ENCODE measurements at places on chromosomes 11 and 22.
A peak's percentile ranks its signal among the peaks of the same experiment; 100 is the strongest.

DNA sequence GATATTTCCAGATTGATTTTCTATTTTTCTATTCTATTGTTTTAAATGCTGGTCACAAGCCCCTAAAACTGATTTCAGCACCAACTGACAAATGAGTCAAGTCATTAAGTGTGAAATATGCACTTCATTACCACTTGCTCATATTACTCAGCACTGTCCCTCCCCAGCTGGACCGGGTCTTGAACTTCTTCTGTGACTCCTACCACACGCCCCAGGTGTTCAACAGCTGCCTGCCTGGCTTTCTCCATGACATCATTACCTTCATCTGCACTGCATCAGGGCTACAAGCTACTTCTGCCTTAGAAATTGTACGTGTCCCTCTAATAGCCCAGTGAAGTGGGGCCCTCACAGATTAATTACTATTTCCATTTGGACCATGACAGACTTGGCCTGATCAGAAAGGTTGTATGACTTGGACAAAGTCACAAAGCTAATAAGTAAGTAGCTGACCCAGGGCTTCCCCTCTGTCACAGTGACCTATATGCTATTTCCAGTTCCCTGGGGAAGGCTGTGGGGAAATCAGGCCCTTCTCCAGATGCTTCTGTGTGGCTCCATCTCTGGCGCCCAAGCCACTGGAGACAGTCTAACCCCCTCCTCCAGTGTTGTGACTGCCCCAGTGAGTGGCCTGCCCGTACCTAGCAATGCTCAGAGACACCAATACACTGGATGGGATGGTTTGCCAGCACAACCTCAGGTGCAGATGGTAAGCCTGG is 18.1 kb downstream of the TBC1D10A start:
- DNase-seq: no peak

DNA sequence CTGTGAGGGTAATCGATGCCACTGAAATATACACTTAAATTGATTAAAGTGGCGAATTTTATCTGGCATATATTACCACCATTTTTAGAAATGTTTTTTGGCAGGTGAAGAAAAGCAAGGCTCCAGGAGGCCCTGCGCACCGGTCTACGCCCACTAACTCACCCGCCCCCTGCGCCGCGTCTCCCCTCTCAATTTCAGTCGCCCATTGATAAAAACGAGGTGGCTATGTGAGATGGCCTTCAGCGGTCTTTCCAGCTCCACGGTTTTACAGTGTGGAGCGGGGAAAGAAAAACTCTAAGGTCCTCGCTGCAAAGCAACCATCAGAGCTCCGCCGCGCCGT is 602 bp upstream of the AQP11 start:
- DNase-seq: no peak

DNA sequence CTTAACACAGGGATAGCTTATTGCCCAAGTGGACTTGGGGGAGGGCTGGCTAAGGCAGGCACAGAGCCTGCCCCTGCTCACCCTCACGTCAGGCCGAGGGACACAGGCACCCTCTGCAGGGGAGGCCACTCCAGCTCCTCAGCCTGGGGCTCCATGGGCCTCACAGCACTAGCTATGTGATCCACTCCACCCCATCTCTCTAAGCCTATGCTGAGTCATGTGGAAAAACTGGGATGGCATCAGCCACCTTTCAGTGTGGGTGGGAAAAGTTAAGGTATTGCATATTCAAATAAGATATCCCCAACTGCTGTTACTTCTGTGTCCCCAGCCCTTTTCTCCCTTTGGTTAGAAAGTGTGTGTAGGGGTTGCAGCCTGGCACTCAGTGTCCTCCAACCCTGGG is 22.3 kb downstream of the RANGAP1 start:
- no peak for DNase-seq

GRCh38 chr11:75152090-75152489 is 1.2 kb downstream of the SLCO2B1 start:
- DNase-seq: no peak

DNA sequence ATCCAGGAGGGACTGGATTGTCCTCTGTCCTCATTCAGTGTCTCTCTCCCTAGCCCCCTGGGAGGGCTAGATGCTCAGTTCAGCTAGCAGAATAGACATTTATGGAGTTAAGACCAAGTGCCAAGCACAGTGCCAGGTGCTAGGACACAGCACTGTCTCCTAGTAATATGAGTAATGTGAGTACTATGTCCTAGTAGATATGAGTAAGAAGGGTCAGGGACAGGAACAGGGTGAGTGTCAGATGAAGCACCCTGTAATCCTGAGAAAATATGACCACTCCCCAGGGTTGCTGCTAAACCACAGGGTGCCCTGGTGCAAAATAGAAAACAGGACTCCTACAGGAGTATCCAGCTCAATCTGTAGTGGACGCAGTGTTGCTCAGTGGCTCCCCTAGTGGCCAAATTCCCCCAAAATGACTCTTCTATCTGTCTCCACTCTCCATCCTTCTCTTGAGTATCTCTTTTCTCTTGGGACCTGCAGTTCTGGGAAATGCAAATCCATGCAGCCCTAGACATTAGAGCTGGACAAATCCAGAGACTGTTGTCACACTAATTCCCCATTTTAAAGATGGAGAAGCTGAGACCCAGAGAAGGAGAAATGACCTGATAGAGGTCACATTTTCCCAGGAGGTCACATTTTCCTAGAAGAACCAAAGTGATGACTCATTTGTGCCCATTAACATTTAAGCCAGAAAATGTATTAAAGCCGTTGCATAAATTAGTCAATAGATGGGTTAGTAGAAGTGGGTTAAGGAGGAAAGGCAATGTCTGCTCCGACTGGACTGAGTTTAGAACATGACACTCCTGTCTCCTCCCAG is 214.3 kb downstream of the NXPE2 start:
- no peak for DNase-seq

- DNase-seq: no peak
Observed at GRCh38 chr11:37858398-37858797, 1260.4 kb upstream of the RAG2 start.

- DNase-seq: peak; percentile 76
Observed at GRCh38 chr11:116791002-116791812, 472 bp downstream of the APOA5 start.

DNA sequence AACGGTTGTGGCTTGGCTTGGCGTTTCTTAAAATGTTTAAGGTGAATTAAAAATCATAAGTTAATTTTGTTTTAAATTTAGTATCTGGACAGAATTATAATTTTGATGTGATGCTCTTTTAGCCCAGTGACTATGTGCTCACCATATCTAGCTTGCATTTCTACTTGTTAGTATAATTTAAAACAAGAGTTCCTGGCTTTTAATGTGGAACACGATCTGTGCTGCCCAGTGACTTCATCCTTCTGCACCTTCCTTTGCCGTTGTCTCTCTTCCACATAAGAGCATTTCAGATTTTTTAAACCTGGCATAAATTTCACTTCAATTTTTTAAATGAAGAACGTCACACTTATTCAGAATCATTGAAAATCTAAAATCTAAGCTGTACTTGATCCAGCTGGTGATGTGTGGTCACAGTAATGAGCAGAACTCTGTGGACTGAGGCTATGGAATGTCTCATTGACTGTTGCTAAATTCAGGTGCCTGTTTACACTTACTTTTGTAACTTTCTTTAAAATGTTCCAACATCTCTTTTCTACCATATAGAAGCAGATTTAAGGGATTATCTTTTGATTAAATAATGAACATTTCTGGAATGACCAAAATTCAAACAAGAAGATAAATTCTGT is 75.4 kb upstream of the ADSL start:
- no peak for DNase-seq

- no peak for DNase-seq
Observed at GRCh38 chr11:73752903-73753302, 8.0 kb downstream of the RAB6A start.

DNA sequence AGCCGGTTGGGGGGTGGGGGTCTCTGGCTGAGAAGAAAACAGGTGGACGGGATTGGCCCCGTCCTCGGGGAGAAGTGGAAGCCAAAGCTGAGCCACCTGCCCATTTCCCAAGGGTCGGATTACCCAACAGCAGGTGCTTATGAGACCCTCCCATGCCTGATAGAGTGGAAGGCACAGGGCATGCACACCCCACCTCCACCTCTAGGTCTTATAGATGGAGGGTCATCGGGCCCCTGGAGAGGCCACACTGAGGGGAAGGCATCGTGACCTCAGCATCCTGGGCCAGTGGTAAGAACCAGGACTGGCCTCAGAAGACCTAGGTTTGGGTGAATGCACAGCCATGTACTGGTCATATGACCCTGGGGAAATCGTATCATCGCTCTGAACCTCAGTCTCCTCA is 85.9 kb downstream of the BUD13 start:
- DNase-seq: no peak

DNA sequence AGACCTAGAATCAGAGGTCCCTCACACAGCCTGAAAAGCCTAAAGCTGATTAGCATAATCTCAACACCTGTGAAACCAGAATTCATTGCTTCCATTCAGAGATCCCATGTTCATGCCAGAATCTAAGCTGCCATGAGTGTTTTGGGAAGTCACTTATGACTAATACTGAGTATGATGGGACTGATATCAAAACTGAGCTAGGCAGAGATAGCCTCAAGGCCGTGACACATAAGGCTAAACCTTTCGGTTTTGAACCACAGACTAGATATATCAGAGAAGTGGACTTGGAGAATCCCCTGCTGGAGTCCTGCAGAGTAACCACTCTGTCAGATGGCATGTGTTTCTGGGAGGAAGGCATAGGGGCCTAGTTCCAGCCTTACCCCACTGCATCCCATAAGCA is 23.1 kb upstream of the GLYATL2 start:
- DNase-seq: no peak

GRCh38 chr11:131391176-131391575 is 20.8 kb downstream of the NTM start:
- no peak for DNase-seq

DNA sequence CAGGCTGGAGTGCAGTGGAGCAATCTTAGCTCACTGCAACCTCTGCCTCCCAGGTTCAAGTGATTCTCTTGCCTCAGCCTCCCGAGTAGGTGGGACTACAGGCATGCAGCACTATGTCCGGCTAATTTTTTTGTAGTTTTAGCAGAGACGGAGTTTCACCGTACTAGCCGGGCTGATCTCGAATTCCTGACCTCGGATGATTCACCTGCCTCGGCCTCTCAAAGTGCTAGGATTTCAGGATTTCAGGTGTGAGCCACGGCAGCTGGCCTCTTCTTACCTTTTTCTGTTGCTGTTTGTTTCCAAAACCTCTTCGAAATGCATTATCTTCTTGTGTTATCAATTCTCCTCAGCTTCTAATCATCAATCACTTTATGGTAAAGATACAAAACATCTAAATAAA is 22.1 kb upstream of the TMEM135 start:
- DNase-seq: no peak

DNA sequence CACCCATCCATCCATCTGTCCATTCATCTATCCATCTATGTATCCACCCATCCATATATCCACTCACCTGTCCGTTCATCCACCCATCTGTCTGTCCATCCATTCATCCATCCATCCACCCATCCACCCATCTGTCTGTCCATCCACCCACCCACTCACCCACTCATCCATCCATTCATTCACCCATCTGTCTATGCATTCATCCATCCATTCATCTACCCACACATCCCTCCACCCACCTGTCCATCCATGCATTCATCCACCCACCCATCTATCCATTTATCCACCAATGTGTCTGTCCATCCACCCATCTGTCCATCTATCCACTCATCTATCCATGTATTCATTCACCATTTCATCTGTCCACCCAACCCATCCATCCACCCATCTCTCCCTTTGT is 33.3 kb downstream of the NADSYN1 start:
- no peak for DNase-seq

- DNase-seq: no peak
Observed at GRCh38 chr11:118918686-118919280, 6.9 kb downstream of the BCL9L start.

GRCh38 chr11:18727479-18728236 is 1.7 kb upstream of the IGSF22 start:
- peak; percentile 50 for DNase-seq

- no peak for DNase-seq
Observed at GRCh38 chr11:71368966-71369365, 79.2 kb downstream of the DHCR7 start.

DNA sequence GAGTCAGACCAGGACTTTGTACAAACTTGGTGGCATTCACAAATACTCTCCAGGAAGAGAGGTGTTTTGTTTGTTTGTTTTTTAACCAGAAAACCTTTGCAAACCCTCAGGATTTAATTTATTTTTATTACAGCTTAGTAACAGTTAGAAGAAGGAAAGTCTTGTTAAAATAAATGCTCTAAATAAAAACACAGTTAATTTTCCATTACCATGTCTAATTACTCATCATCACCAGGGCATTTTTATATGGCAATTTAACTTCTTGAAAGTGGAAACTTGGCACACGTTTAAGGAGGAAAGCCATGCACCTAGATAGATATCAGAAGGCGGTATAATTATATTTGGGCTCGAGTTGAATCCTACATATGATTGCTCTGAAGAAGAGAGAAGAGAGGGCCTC is 7.4 kb downstream of the BARX2 start:
- DNase-seq: no peak

DNA sequence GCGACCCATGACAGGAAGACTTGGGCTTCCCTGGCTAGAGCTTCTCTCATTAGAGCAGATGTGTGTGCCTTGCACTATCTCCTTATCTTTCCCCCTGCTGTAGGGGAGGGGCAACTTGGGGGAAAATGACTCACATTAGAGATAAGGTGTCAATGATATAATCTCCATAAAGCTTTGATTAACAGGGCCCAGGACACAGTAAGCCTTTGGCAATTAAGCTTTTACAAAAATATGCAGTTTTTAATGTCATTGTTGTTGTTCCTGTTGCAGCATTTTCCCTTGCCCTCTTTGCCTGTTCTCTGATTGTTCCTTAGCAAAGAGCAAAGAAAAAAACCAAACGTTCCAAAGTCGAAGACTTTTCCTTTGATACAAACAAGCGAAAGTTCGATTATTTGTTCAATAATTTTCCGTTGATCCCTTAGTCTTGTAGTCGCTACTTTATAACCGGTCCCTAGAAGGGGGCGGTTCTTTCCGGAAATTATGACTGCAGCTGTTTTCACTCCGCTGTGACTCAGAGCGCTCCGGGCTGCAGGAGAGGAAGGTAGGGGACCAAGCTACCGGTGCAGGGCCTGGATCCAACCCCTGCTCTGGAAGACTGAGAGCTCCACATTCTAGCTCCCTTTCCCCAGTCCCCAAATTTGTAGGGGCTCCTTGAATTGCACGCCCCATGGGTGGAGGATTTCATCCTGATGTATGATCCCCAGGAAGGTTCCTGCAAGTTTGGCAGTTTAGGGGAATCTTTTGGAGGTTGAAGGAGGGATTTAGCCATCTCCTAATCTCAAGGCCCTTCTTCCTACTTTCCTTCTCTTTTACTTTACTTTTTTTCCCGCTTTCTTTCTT is at the start of gene VWA5A:
Gene VWA5A, plus strand, starts transcription at position 509 of the 840 bp plus-strand sequence. CDS start 2,062 bp downstream, outside the sequence.
- peak; percentile 44 for DNase-seq

DNA sequence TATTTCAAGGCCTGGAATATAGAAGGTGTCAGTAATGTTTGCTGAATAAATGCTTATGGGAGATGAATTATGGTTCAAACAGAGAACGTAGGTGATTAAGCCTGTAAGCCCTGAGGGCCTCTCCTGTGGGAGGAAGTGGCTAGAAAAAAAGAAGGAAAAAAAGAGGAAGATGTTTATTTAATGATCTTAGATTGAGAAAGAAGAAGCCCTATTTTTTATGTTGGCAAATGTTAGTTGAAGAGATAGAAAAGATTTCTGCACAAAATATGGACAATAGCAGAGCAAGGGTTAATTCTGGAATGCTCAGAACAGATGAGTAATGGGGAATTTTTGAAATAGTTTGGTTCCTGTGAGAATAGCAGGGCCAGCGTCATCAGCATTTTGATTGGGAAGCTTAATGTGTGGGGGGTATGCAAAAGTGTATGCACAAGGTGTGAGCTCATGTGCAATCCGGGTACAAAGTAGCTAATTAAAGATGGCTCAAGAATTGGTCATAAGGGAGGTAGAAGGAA is 95.7 kb downstream of the TEAD1 start:
- DNase-seq: no peak

GRCh38 chr22:37433786-37434185 is 6.5 kb upstream of the ELFN2 start:
- no peak for DNase-seq

Data from neuronal stem cell (in vitro differentiated cells).